ENCODE measurements at places on chromosomes 16 and 17. TPM values are rescaled to one million over a fixed set of nuclear protein-coding genes. Genes with fewer than 3 reads are reported as not detected.

- DNase-seq = no peak
Measured at GRCh38 chr17:78396441-78397337, 18.2 kb downstream of the PGS1 start.

The NHLRC4 gene
- 0.16 TPM for total RNA-seq

- no peak for DNase-seq
Measured at GRCh38 chr17:269616-270514, 82.7 kb downstream of the RPH3AL start.

The COG8 gene
- 47.0 TPM for total RNA-seq

The OR2C1 gene
- not detected for total RNA-seq

GRCh38 chr17:8131844-8132441 is 8.0 kb upstream of the HES7 start:
- DNase-seq = no peak

DNA sequence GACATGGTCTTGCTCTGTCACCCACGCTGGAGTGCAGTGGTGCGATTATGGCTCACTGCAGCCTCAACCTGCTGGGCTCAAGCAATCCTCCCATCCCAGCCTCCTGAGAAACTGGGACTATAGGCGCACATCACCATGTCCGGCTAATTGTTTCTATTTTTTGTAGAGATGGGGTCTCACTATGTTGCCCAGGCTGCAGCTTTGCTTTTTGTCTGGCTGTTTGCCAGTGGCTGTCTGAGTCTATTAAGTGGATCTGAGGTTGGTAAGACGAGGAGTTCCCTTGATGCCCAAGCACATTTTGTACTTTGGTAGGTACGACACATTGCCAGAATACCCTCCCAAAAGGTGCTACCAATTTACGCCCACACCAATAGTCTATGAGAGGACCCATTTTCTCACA is 5.1 kb downstream of the TBX21 start:
- no peak for DNase-seq

The MVD gene
- total RNA-seq = 44.4 TPM

The KRTAP3-1 gene
- not detected for total RNA-seq
